NB4 (cell line): ENCODE measurements at places on chromosomes 16 and 17.

DNA sequence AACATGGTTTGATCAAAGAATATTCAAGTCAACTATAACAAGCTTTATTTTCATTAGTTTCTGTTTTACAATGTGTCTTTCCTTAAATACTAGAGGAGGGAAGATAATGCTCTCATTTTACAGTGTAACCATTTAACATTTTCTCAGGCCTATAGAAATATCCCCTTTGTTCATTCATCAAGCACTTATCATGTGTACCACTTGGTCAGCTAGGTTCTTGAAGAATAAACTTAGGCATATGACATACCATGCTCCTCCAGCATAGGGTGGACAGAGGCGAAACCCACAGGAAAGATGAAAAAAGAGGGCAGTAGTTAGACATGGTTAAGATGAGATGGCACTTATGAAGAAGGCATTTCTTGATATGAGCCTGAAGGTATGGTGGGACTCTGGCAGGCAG lies 34.0 kb upstream of the HLF start:
- no peak for DNase-seq

- DNase-seq = no peak
These were observed 107.6 kb downstream of the SLC39A11 start for GRCh38 chr17:72984926-72985325.

DNA sequence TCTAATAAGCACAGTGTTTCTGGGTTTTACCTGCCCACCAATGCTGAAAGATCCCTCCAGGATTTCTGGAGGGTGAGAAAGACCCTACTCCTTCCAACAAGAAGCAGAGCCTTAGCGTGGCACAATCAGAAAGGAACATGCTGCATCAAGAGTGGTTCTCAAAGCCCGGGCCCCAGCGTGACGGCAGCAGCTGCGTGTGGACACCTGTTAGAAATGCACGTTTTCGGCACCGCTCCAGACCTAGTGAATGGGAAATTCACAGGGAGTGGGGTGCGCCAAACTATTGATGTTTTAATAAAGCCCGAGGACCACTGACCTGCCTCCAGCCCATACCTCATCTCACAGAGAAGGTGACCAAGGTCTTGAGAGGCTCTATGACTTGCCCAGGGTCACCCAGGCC lies 55.8 kb downstream of the PECAM1 start:
- no peak for DNase-seq

DNA sequence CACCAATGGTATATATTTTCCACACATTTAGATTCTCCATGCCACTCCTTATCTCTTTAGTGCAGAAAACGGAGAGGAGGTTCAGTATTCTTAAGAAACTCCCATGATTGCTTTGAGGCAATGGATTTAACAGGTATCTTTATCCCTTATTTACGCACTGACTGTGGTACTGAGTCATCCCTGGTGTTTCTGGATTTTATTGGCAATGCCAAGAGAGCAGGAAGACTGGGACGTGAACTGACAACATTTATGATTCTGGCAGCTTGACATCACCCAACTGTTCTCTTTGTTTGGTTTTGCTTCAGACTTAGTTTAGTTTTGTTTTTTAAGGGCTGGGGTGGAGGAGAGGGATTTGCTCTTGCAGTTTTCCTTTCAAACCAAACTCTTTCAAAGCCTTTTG lies 131.4 kb downstream of the WWOX start:
- no peak for DNase-seq

- DNase-seq = peak; percentile 33
These were observed 267.9 kb downstream of the CPPED1 start for GRCh38 chr16:12535535-12536411.

DNA sequence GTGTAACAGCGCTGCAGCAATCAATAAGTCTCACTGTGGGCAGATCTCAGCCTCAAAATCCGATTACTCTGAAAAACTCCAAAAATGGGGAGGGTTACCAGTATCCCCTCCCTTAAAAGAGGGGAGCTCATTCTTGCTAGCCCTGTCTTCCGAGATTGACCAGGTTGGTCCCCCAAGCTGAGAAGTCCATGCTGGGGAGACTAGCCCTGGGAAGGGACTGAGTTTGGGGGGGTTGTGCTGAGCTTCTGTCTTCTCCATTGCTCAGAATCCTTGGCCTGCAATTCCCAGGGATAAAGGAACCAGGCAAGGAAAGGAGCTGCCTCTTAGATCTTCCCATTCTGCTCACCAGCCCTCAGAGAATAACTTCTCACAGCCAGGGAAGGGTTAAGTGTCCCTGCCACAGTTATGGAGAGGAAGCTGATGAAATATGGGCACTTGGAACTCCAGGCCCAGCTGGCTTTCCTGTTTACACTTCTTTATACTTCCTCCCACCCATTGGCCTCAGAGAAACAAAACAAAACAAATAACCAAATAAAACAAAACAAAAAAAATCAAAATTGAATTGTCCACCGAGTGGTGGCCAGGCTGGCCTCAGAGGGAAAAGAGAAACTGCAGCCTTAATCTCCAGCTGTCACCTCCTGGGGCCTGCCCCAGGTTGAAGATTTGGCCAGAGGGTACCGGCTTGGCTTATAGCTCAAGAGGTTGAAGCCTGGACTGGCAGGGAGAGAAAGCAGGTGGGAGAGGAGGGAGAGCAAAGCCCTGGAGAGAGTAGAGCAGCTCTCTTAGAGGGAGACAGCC lies 2.6 kb downstream of the HOXB3 start:
- no peak for DNase-seq

- peak; percentile 53 for DNase-seq
These were observed 93.8 kb upstream of the RPRML start for GRCh38 chr17:47072886-47073285.

- DNase-seq = peak; percentile 92
These were observed 297.5 kb downstream of the XYLT1 start for GRCh38 chr16:17173281-17173680.

DNA sequence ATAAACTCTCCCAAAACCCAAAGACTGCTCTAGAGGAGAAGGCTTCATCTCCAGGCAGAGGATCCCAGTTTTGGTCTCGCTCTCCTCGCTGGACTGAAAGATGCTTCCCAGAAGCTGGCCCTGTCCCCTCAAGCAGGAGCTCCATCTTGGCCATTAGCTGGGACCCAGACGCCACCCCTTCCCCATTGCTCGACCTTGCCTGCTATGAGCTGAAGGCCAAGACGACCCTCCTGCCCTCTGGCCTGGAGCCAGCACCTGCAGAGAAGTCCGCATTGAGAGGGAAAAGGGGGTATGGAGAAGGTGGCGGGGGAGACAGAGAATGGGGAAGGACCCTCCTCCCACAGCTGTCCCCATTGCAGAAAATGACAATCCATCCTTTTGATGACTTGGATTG lies 3.6 kb upstream of the RCVRN start:
- no peak for DNase-seq

DNA sequence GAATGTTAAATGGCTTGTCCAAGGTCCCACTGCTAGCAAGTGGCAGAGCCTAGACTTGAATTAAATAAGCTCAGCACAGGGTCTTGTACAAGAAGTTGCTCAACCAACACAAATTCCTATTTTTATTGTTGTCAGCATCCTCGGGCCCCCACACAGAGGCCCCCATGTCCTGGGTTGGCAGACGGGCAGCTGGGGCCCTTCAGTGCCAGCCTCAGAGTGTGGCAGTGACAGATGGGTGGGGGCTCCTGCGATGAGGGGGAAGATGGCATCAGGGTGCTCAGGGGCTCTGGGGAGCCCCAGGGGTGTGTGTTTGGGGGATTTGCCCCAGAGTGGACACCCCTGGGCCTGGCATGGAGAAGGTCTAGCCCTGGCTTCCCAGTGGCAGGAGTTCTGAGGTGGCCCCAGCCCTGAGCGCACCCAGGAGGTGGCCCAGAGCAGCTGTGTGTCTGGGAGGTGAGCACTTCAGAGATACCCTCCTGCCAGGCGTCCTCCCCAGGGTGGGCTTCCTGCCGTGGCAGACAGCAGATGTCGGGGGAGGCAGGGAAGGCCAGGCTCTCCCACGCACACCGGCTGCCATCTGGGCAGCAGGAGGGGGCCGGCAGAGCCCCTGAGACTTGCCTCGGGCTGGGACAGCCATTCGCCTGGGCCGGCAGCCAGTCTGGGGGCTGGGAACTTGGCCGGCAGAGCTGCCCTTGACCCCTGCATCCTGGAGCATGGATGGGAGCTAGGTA lies 150.8 kb downstream of the C16orf78 start:
- no peak for DNase-seq

DNA sequence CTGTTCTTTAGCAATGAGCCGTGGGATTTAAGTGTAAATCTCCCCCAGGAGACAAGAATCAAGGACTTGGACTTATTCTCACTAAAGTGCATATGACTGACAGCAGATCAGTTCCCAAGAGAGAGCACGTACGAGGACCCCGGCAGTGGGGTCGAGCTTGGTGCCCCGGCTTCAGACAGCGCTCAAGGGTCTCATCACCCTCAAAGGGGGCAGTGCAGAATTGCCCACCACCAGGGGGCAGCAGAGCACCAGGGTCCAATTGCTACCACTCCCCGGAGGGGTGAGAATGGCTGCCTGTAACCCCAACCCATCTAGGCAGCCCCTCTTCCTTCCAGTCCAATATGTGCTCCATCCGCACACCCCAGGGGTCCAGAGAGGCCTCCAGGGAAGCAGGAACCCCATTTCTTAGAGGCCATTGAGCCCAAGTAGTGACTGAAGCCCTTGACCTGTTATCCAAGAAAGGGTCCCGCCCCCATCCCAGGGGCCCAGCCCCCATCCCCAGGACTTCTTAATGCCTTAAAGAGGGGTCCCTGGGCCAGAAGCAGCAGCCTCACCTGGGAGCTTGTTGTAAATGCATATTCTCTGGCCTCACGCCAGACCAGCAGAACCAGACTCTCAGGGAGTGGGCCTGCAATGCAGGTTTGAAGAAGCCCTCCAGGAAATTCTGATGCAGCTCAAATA lies 86.1 kb downstream of the ZDHHC7 start:
- DNase-seq = peak; percentile 76

DNA sequence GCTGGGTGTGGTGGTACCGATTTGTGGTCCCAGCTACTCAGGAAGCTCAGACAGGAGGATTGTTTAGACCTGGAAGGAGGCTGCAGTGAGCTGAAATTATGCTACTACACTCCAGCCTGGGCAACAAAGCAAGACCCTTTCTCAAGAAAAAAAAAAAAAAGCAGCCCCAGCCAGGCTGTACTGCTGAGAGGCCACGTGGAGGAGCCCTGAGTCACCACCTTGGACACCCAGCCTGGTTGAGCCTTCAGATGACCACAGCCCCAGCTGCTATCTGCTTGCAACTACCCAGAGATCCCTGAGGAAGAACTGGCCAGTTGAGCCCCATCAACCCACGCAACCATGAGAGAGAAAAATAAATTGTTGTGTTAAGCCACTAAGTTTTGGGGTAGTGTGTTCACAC lies 23.6 kb upstream of the GPRC5C start:
- peak; percentile 62 for DNase-seq

GRCh38 chr16:143456-143855 lies 5.0 kb upstream of the NPRL3 start:
- DNase-seq = no peak

- DNase-seq = no peak
These were observed 384.5 kb upstream of the SALL1 start for GRCh38 chr16:51535591-51535990.

DNA sequence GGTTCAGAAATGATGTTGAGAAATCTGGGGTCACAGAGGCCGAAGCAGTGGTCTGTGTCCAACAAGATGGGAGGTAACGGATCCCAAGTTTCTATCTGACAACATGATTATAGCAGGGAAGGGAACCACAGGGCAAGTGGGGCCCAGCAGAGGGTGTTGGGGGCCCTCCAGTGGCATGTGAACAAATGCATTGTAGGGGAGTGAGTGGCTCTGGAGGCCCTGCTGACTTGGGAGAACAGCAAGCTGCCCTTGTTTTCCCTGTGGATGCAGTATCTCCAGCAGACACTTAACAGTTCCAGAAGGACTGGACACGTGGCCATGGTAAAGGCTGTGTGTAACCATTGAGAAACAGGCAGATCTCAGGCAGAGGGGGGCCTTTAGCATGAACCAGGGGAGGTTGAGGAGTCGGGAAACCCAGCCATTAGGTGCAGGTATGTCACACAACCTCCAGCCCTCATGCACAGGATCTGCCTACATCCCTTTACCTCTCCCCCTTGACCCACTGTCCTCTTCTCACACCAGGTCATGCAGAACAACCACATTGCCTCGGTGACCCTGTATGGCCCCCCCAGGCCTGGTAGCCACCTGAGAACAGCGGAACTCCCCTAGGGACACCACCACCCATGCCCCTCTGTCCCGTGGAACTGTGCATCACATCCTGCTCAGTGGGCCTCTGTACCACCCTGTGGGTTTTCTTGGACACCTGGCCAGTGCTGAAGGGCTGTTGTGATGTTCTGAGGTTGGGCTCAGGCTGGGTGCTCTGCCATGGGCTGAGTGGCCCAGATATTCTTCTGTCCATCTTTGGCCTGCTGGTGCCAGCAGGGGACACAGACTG lies 4.1 kb downstream of the B3GNT9 start:
- peak; percentile 31 for DNase-seq

DNA sequence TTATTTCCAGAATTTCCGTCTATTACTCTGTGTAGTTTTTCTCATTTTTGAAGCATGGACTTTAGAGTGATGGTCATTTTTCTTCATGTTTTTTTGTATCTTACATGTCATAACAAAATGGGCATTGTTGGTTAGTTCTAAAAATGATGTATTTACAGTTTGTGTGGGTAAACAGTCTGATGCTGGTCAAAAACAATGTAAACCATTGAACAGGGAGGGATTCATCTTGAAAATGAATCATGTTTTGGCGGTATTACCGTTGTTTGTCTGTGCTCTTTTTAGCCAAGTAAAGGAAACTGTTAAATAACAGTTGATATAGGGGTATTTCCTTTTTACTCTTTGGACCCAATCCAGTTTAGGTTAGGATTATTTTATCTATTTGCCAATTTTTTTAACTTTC lies 315.8 kb downstream of the BCAS3 start:
- DNase-seq = no peak

GRCh38 chr17:4003501-4004421 lies 39.5 kb upstream of the ATP2A3 start:
- DNase-seq = no peak

GRCh38 chr17:83089328-83090132 lies 10.1 kb downstream of the METRNL start:
- DNase-seq = no peak

GRCh38 chr16:9570521-9570920 lies 479.1 kb downstream of the HAPSTR1 start:
- no peak for DNase-seq

DNA sequence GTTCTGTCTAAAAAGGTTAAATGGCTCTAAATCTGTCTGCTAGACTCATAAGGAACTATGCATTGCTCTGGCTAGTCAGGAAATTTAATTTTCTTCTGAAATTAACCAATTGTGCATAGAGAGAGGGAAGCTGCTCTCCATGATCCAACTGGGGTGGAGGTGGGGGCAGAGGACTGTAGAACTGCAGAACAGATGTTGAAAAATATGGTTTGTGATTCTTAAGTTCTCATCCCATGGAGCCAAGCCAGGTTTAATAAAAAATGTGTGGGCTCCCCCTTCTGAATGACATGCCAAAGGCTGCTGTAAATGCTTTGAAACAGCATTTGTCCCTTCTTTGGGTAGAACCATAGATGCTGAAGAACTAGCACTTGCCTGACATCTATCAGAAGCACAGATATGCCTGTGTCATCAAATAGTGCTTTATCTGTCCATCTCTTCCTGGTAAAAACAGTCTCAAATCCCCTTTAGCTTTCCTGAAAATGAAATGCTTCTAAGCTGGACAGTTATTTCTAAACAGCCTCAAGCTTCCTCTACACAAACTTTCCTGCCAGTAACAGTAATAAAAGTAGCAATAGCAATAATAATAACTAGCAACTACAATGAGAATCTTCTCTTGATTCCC lies 221.4 kb downstream of the CDH8 start:
- no peak for DNase-seq

GRCh38 chr17:31008374-31009041 lies 37.7 kb downstream of the RNF135 start:
- peak; percentile 59 for DNase-seq

GRCh38 chr17:66712453-66712852 lies 122.5 kb upstream of the CACNG5 start:
- no peak for DNase-seq

- no peak for DNase-seq
These were observed 98.0 kb downstream of the SDR42E1 start for GRCh38 chr16:81913222-81913621.
